Sciatic nerve (tissue), 2 donors: ENCODE measurements at places on chromosomes 4 and X.

- no peak for DNase-seq
These were observed 67.1 kb downstream of the PGRMC2 start for GRCh38 chr4:128220286-128221235.

- no peak for DNase-seq
These were observed 149.4 kb downstream of the NDST4 start for GRCh38 chr4:114964026-114964425.

- DNase-seq = peak; percentile 74
These were observed 677 bp upstream of the CYP4V2 start for GRCh38 chr4:186190581-186191199.

DNA sequence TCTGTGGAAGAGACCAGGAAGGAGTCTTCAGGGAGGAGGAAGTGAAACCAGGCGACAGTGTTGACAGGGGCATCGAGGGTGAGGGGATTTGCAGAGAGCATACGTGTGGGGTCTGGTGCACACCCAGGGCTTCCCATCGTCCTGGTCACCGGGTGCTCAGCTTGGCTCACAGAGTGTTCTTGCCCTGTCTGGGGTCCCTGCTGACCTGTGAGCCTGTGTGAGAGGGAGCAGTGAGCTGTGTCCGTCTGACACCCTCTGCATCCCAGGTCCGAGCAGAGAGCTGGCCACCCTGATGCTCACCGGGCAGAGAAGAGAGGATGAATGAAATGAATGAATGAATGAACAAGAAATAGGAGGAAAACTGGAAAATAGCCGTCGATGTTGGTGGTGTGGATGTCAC, 46.5 kb downstream of the CPZ start:
- DNase-seq = no peak

DNA sequence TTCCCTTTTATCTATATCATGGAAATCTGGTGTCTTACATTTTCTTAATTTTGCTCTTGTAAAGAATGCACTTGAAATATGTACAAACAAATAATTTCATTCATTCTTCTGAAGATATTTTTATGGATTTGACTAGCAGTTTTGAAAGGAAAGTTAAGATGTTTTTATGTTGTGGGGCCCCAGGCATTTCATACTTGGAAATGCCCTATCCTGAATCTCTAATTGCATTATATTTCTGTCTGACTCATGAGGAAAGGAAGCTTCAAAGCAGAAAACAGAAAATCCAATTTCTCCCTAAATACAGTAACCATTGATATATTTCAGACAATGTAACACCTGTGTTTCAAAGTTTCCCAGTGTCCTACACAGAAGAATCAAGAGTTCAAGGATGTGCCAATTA, 73.2 kb upstream of the NPNT start:
- no peak for DNase-seq

- no peak for DNase-seq
These were observed 621.8 kb downstream of the TMA16 start for GRCh38 chr4:164116286-164116685.

GRCh38 chr4:161247831-161248230, 916.0 kb downstream of the FSTL5 start:
- no peak for DNase-seq

GRCh38 chrX:153640736-153641575, 6.0 kb upstream of the DUSP9 start:
- peak; percentile 47 for DNase-seq

- DNase-seq = no peak
These were observed 174.0 kb upstream of the TENT5D start for GRCh38 chrX:80246271-80246670.

GRCh38 chr4:153205757-153206156, 1.5 kb downstream of the TRIM2 start:
- DNase-seq = no peak

DNA sequence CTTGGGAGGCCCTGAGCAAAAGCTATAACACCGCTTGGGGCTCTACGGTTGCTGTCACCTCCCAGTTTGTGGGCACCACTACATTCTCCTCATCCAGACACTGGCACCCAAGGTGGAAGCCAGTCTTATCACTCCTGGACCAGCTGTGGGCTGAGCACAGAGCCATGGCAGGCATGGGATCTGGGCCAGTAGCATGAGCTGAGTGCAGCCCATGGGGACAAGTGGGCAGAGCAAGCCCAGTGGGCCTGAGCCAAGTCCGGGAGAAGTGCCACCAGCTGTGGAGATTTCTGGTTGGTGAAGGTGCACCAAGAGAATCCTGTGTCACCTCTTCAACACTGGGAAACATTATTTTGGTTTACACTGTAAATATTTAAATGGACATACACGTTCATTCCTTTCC, 1013.0 kb downstream of the TECRL start:
- no peak for DNase-seq

DNA sequence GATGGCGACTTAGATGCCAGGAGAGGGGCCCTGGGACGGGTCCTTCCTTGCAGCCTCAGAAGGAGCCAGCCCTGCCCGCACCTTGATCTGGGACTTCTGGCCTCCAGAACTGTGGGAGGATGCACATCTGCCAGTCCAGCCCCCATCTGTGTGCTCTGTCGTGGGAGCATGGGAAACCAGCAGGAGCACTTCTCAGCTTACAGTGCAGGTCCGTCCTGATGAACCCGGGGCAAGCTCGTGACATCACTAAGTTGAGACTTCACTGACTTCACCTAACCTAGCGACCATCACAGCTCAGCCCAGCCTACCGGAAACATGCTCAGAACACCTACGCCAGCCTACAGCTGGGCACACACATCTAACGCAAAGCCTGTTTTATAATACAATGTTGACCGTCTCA, 38.1 kb downstream of the ABLIM2 start:
- no peak for DNase-seq

DNA sequence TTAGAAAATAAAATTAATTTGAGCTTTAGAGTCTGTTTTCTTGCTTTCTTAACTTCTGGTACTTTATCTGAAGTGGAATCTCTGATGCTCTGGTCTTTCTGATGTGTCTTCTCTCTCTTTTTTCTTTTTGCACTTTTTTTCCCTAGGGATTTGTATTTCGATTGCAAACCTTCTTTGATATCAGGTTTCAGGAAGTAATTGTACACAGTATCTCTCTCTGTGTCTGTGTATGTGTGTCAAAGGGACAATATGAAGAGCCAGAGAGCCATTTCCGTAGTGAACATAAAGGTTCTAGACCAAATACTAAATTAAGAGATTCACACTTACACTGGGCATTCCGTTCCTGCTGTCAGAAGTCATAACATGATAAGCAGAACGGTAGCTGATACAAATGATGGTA, 325.0 kb downstream of the PCDH7 start:
- DNase-seq = no peak

DNA sequence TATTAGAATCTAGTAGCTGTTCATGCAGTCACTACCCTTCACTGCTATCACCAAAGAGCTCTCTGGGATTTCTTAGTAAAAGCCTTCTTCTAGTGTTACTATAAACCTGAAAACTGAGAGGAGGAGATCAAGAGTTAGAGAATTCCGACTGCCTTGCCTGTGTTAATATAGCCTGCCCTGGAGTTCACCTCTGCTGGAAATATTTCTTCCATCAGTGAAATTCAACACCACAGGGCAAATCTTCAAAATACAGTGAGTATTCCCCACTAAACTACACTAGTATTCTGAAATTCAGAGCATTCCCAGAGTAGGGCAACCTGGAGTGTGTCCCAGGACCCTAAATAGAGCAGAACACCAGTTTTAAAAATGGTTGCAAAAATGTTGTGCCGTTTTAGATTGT, 301.1 kb downstream of the ARHGAP24 start:
- no peak for DNase-seq

GRCh38 chr4:86596807-86597206, 2.7 kb downstream of the PTPN13 start:
- DNase-seq = no peak

- DNase-seq = no peak
These were observed 228.8 kb upstream of the PGRMC2 start for GRCh38 chr4:128516301-128516969.

DNA sequence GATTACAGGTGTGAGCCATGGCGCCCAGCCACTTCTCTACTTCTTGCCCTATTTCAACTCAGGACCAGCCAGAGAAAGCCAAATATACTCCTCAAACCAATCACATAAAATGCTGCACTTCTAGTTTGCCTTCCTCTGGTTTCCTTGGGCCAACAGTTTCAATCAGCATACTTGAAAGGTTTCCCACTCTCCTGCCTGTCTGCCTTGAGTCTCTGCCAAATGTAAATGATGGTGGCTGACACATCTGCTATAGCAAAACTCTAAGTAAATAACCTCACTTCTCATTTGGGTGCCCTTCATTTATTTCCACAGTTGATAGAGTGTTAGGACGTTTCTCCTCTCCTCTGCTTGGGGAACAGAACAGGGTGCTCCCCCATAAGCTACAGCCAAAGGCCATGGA, 36.4 kb upstream of the PPA2 start:
- no peak for DNase-seq

DNA sequence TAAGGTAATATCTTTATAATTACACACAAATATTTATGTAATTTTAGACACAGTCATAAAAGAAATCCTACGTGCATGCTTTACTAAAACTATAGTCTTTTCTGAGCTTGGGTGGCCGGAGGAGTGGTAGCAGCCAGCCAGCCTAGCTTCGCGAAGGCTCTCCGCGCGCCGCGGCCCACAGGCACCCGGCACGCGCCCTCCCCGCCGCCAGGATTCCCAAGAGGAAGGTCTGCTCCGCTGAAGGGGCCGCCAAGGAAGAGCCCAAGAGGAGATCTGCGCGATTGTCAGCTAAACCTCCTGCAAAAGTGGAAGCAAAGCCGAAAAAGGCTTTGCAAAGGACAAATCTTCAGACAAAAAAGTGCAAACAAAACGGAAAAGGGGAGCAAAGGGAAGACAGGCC, 8.7 kb upstream of the PJA1 start:
- DNase-seq = no peak

- no peak for DNase-seq
These were observed 5.8 kb downstream of the TIGD2 start for GRCh38 chr4:89117115-89117514.

DNA sequence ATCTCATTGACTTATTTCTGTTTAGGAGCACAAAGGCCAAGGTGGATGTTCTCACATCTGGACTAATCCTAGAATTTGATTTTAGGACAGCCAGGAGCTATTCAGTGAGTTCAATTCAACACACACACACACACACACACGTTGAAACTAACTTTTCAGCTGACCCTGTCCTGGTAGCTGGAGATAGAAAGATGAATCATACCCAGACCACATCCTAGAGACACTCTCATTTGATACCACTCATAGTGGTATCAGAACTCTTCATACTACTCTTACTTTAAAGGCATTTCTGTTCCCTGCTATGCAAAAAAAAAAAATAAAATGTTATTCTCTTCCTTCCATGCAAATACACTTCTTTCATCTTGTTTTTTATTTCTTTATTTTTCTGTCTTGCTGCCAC, 36.7 kb downstream of the KLF8 start:
- no peak for DNase-seq

DNA sequence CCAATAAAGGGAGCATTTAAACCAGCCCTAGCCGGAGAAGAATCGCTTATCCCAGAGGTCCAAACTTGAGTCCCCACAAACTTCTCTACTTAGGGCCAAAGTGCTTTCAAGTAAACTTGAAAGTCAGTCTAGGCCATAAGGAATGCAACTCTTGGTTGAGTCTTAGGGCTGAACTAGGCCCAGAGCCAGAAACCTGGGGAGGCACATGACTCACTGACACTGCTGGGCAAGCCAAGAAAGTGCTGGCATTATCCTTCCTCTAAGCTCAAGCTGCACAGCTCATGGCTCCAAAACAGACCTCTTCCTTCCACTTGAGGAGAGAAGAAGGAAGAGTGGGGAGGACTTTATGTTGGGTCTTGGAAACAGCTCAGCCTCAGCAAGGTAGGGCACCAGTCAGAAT, 1257.3 kb upstream of the DIAPH2 start:
- DNase-seq = no peak

GRCh38 chr4:52648836-52649235, 10.3 kb downstream of the USP46 start:
- DNase-seq = no peak

DNA sequence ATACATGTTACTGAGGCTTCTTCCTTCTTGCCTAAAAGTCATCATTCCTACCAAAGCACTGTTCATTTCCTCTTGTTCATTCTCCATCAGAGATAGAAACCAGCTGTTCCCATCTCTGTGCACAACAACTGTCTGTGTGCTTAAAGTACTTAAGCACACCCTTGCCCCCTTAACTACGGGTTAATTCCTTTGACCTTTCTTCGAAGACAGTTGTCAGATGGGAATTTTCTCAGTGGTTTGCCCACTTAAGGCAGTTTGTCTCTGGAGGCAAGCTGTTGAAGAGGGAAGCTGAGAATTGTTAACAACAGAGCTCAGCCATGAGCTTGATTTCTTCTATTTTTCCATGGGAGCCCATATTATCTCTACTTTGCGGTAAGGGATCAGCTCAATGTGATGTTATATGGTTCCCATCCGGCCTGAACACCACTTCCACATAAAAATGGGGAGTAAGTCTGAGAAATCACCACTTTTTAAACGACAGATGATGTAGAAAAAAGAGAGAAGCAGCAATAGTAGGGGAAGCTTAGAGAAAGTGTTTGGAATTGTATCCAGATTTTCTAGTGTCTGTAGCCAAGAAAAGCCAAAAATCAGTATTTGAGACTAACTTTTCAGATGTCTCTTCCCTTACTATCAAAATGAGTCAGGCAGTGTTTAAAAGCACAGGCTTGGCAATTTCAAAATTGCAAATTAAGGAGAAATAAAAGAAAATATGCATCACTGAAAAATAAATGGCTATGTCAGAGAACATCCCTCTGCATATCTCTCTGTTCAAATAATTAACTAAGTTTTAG, 194.4 kb downstream of the SLIT2 start:
- no peak for DNase-seq

DNA sequence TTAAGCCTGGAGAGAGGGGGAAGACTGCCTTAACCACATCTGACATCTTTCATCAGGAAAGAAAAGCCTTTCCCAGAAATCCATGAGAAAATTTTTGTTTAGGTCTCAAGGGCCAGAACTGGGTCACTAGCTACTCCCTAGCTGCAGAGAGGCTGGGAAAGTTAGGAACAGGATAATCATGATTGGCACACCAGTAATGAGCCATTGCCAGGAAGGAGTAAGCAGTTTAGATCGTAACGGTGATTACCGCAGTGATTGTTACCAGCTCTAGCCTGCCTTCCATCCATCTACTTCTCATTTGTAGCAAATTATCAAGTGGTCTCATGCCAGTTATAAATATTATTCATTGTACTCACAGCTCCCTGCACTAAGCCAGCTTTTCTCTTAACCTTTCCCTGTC, 22.7 kb upstream of the STX18 start:
- DNase-seq = no peak

DNA sequence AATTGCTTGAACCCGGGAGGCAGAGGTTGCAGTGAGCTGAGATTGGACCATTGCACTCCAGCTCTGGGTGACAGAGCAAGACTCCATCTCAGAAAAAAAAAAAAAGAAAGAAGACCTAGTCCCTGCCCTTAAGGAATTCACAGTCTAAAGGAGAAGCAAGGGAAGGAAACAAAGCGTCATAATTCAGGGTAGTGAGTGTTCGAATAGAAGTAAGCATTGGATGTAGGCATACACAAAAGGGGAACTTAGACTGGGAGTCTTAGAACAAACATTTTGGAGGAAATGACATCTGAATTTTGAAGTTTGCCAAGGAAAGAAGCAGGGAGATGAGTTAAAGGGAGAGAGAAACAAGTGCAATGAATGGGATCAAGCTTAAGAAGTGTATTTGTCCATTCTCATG, 32.4 kb downstream of the PPM1K start:
- no peak for DNase-seq
